ENCODE measurements at places on chromosomes 12 and 14. TPM values are rescaled to one million over a fixed set of nuclear protein-coding genes. Genes with fewer than 3 reads are reported as not detected.

GRCh38 chr12:47223031-47223847 is 143.5 kb upstream of the AMIGO2 start:
- no peak for DNase-seq

- DNase-seq, result no peak
These were observed 96.7 kb upstream of the NOVA1 start for GRCh38 chr14:26694521-26694920.

DNA sequence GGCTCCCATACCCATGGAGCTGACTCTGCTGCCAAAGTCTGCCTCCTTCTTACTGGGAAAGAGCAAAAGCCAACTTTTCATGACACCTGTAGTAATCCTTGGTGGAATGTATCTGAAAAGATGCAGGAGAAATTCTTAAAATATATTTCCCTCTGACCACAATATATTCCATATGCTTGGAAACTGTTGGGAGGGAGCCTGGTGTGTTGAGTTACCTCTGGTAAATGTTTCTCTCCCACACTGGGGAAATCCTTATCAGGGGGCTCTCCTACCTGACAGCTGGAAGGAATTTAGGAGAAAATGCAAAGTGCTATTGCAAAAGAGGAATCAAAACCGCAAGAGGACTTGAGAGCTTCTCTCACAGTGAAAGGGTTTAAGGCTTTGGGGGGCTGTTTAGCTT is 139.4 kb downstream of the TBX5 start:
- no peak for DNase-seq

GRCh38 chr12:6363330-6364043 is 11.9 kb downstream of the SCNN1A start:
- DNase-seq, result peak; percentile 74

- peak; percentile 55 for DNase-seq
These were observed 57.1 kb downstream of the ZDHHC17 start for GRCh38 chr12:76820888-76821482.

DNA sequence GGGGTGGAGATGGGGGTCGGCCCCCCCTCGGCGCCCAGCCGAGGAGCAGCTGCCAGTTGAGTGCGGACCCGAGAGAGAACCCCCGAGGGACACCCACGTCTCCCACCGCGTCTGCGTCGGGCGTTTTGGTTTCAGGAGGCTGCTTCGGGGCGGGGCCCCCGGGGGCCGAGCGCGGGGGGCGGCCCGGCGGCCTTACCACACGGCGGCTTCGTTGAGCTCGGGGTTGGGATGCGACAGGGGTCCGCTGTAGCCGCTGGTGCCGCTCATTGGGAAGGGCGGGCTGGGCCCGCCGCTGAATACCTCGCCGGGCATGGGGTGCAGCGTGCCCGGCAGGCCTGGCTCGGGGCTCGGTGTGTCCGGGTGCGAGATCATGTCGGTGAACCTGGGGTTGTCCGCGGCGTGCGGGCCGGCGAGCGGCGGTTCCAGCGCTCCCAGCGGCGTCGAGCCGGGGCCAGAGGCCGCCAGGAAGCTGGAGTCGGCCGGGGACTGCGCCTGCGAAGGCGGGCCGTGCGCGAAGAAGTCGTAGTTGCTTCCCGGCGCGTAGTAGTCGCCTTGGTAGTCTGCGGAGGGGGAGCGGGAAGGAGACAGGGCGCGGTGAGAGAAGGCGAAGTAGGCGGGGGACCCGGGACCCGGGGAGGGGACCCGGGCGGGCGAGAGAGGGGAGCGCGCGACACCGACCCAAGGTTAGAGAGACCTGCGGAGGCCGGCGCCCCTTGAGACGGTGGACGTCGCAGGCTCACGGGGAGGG is 8.5 kb downstream of the LHX5 start:
- no peak for DNase-seq

DNA sequence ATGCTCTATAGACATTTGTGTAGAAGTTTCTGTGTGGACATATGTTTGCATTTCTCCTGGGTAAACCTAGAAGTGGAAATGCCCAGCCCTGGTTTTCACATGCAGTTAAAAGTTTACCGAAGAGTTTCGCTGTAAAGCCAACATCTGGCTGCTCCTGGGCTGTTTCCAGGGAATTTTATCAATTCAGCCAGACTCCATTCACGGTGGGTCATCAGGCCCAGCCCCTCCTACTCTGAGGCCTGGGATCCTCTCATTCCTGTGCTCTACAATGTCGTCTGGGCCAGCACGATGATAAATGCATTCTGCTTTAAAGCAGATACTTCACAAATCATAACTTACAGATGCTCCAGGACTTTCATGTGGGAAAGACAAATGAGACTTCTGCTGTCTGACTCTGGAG is 7.1 kb downstream of the NUAK1 start:
- DNase-seq, result peak; percentile 43

DNA sequence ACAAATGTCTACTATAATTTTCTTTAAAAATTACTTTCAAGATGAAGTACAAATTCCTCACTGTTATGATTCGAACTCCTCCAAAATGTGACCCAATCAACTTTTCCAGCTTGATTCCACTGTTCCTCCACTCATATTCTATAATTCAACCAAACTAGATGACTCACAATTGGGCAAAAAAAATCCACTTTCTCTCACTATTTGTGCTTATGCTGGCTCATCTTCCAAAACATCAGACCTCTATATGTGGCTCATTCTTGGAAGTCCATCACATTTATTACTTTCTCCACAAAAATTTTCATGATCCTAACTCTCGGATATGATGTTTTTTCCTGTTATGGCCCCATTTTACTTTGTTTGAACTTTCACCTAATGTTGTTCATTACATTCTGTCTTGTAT is 26.9 kb upstream of the RXYLT1 start:
- DNase-seq, result no peak

- no peak for DNase-seq
These were observed 241.1 kb upstream of the FBXO33 start for GRCh38 chr14:39673270-39673711.

GRCh38 chr14:94584591-94585280 is 3.5 kb downstream of the SERPINA5 start:
- no peak for DNase-seq

GRCh38 chr14:65164068-65164824 is 61.9 kb upstream of the MAX start:
- DNase-seq, result peak; percentile 63

DNA sequence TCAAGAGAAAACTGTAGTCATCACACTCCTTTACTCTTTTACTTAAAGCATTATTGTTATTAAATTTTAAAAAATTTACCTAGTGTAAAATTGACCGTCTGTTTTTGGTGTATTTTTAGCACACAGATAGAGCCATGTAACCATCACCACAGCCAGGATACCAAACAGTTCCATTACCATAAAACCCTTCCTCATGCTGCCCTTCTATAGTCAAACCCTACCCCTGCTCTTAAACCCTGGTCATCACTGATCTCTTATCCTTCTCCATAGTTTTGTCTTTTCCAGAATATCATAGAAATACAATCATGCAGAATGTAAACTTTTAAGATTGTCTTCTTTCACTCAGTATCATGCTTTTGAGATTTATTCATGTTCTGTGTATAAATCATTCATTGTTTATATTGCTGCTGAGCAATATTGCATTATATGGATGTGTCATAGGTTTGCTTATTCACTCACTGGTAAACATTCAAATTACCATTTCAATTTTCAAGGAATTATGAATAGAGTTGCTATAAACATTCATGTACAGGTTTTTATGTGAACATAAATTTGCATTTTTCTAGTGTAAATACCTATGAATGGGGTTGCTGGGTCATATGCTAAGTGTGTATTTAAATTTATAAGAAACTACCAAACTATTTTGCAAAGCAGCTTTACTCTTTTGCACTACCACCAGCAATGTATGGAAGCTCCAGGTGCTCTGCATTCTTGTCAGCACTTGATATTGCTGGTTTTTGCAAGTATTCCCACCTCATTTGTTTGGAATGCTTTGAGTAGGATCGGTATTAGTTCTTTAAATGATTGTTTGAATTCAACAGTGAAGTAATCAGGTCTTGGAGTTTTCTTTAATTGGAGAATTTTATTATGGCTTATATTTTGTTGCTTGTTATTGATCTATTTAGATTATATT is 125.5 kb downstream of the LMNTD1 start:
- no peak for DNase-seq

DNA sequence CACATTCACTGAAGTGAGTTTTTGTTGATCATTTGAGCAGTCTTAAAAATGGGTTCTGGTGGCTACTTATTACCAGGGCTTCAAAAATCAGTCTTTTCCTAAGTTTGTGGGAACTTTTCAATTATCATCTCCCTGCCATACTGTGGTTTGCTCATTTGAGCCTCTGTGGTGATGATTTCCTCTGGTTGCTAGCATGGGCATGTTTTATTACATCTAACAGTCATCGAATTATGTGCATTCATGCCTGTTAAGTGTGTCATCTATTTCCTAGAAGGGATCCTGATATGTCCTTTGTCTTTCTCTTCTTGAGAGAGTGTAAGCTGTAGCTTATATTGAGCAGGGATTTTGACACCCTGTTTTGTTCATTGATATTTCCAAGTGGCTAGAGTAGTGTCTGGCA is 116.8 kb downstream of the WIF1 start:
- DNase-seq, result no peak

DNA sequence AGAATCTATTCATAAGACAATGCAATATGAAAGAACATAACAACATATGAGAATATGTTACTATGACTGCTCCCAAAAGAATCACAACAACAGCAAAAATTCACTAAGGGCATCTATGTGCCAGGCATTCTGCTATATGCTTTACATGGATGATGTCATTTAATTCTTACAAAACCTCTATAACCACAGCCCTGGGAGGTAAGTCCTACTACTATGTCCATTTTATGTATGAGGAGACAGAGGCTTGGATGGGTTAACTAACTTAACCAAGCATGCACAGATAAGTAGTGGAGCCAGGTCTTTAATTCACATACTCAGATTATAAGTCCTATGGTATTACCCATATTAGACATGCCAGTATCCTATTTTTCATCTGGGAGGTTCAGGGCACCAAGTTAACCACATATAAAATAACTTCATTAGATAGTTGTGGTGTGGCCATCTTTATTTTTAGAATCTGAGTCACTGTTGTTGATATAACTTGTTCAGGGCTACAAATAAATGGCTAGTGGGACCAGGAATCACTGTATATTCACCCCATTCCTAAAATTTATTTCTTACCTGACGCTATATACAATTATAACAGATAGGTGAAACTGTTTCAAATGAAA is 33.2 kb upstream of the RAD51AP1 start:
- no peak for DNase-seq

DNA sequence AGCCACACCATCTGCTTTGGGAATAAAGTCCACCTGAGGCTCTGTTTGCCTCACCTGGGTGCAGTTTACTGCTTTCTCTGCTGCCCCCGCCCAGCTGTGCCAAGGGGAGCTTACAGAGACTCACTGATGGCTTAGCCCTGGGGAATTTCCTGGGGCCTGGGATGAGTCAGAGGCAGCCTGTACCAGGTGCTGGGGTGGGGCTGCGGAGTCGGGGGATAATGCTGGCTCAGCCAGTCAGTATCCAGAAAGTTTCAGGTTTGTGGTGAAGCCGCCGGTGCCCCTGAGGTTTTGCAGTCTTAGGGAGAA is 22.3 kb downstream of the PLEKHG3 start:
- no peak for DNase-seq

- no peak for DNase-seq
These were observed 61.3 kb downstream of the ARF6 start for GRCh38 chr14:49954171-49954631.

- peak; percentile 5 for DNase-seq
These were observed 525.6 kb downstream of the FLRT2 start for GRCh38 chr14:86055512-86056075.

GRCh38 chr12:24596768-24597388 is 352.0 kb downstream of the BCAT1 start:
- peak; percentile 47 for DNase-seq

DNA sequence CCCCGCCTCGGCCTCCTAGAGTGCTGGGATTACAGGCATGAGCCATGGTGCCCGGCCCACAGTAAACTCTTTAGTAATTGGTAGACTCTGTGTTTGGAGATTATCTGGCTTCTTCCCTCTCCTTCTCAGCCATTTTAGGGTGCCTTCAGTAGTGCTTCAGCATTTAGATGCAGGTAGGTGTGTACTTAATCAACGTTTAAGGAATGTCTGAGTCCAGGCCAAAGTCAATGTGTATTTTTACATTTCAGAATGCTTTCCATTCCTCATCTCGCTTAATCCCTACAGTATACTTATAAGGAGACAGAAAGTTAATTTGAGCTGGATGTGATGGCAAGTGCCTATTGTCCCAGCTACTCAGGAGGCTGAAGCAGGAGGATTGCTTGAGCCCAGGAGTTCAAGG is 20.5 kb upstream of the MGP start:
- no peak for DNase-seq

DNA sequence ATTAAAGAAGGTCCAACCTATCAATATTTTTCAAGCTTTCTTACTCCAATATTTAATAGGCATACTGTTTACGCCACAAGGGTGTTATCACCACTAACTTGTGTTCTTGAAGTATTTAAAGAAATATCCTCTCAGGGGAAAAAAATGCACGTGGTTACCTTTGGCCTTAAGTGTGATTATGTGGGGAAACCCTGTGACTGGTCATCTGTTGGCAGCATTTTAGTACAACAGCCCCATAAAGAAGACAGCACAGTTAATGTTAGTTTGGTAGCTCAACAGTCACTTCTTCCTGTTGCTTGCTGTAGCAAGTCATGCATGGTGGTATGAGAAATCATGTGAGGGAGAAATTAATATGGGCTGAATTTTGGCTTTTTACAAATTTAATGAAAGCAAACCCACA is 1021.5 kb upstream of the TMEM132C start:
- no peak for DNase-seq

- no peak for DNase-seq
These were observed 59.8 kb upstream of the TBPL2 start for GRCh38 chr14:55500219-55500701.

DNA sequence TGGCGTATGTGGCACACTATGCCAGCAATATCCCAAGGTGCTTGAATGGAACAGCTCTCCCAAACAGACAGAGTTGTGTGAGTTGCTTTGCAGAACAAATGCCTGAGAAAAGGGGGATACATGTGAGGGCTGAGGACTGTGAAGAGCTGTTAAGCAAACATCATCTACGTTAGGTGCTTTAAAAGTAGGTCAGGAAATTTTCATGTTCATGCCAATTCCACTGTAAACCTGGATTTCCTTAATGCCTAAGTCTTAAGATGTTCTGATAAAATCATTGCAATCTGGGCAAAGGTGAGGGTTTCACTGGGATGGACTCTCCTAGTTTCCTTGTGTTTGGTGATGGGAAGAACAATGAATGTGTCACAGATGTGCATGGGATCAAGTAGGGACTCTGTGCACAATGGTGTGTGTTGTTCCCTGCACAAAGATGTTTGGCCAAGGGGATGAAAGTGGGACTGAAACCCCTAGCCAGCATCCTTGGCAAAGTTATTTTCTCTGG is 227.9 kb downstream of the KTN1 start:
- DNase-seq, result no peak

GRCh38 chr12:62128175-62128975 is 131.8 kb upstream of the USP15 start:
- DNase-seq, result peak; percentile 33

Gene MSI1
- total RNA-seq, result not detected

Gene NRXN3
- not detected for total RNA-seq

Gene PTPRB
- 112 TPM for total RNA-seq

Gene KRT6C
- not detected for total RNA-seq

Gene PTGER2
- total RNA-seq, result under 0.01 TPM

Gene TOMM20L
- not detected for total RNA-seq

Gene KLRC1
- total RNA-seq, result not detected
